Trophoblast cell (in vitro differentiated cells and primary cell): ENCODE measurements at places on chromosomes 13 and 19.

DNA sequence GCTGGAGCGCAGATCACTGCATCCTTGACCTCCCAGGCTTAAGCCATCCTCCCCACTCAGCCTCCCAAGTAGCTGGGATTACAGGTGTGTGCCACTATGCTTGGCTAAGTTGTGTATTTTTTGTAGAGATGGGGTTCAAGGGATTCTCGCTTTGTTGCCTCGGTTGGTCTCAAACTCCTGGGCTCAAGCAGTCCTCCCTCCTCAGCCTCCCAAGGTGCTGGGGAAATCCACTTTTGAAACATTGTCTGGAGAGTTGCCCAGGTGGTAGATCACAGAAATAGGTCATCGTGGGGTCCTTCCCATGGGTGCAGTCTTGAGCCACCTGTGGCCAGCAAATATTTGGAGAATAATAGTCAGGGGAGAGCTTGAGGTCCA, 5.2 kb downstream of the LDLR start:
- DNase-seq, result no peak

DNA sequence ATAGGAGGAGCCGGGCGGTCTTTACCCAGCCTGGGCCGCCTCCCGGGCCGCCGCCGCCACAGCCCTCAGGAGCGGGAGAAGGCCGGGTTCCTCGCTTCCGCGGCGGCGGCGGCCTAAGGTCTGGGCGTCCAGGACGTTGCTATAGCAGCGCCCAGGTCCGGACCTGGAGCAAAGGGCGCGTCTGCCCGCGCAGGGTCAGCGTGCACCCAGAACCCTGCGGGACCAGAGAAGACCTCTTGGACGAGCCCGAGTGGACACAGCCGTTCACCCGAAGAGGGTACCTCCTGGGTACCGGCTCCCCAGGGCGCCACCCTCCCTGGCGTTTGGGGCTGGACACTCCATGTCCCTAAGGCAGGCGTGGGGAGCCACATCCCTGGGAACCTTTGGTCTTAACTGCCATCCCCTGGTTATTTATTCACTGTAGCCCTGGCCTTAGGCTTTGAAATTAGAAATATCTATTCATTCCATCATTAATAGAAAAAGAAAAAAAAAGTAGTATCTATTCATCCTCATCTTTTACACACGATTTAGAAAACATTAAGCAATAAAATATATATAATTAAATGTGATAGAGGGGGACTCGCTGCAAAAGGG, 2.4 kb downstream of the DZIP1 start:
- no peak for DNase-seq

DNA sequence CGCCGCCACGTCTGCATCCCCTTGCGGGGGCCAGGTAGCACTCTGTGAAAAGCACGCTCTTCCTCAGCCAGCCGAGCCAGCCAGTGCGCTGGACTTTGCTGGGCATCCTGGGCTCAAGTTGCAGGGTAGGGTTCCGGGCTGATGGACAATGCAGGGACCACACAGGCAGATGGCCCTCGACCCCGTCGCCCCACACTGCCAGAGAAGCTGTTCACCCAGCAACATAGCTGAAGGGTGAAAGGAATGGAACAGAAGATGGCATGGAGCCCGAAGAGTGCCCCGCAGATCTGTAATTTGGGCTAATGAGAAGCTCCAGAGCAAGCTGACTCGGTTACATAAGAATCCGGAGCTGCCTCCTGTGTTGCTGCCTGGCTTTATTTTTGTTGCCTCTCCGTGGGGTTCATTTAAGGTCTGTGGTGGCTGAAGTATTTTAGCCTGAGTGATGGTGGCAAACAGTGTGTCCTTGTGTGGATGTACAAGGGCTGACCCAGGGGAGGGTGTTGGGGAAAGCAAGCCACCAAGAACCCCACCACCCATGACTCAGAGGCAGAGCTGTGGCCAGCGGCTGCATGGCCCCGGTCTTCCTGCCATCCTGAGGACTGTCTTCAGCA, 105.8 kb downstream of the SOX1 start:
- DNase-seq, result no peak

- DNase-seq, result no peak
These were observed 668.1 kb downstream of the SLITRK5 start for GRCh38 chr13:88339271-88339741.

DNA sequence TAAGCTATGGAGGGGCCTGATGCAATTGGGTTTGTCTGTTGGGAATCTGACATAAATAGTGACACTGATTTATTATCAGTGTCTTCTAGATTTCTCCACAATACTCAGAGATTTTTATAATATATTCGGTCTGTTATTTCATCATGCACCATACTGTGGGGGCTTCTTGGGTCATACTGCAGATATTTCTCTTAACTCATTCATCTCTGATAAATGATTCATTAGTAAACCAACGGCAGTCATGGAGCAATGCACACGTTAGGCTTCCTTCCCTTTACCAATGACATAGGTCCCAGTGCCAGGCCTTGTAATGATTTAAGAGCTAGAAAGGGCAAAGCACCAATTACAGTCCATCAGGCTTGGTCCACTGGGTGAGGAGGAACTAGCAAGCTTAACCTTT, 53.6 kb downstream of the FAM216B start:
- no peak for DNase-seq

DNA sequence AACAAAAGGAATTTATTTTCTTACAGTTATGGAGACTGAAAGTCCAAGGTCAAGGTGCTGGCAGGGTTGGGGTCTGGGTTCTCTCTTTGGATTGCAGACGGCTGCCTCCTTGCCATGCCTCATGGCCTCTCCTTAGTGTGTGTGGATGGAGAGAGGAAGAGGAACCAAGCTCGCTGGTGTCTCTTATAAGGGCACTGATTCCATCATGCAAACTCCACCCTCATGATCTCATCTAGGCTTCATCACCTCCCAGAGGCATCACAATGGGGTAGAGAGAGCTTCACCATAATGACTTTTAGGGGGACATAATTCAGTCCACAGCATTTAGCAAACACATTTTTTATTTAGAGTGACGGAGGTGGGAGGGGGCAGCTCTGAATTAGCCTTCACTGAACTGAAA, 104.9 kb upstream of the ABCC4 start:
- DNase-seq, result no peak

- peak; percentile 5 for DNase-seq
These were observed 450.8 kb downstream of the HS6ST3 start for GRCh38 chr13:96540670-96541069.

DNA sequence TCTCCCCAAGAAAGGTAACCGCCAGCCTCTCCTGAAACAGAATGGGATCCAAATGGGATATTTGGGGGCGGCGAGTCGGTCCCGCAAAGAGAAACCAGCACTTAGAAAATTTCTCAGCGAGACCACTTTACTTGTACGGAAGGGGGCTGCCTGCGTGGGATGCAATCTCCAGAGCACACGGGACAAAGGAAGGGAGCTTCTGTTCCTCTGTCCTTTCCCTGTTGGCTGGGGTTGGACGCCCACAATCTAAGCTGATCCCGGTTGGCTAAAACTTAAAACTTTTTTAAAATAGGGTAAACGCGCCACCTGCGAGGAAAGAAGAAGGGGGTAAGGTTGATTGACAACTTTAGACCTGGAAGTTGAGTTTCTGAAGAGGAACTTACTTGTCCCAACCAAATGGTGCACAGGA, 826 bp upstream of the BSG start:
- DNase-seq, result no peak

DNA sequence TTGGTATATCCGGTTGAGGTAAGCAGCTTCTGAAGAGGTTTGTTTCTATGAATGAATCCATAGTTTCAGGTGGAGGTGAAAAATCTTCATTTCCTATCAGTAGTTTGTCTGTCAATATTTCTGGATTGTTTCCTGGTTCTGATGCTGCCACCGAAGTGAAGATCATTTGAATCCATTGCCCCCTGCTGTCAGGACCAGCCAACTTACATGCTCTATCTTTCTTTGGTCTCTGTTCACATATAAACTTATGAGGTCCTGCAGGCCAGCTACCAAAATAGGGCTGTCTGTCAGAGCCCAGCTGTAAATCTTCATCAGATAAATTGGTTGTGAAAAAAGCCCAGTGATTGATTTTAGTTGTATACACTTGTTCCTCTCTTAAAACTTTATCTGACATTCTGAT, 15.2 kb upstream of the N4BP2L1 start:
- DNase-seq, result peak; percentile 43

DNA sequence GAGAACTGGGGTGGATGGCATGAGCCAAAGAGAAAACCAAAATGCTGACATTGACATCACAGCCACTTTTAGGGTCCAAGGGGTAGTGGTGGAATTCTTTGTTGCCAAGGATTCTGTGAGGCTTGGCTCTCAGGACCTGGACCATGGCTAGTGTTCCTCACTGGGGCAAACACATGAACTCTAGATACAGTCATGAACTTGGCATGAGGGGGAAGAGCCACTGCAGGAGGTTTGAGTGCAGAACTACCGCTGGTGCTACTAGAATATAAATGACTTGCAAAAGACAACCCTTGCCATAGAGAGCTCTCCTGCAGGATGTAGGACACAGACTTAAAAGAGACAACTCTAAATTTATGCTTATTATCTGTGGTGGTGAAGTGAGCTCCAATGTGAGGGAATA, 29.8 kb upstream of the FRY start:
- DNase-seq, result no peak

- no peak for DNase-seq
These were observed 65.2 kb upstream of the LRCH1 start for GRCh38 chr13:46487748-46488147.

GRCh38 chr13:113952151-113952982, 21.5 kb downstream of the C13orf46 start:
- no peak for DNase-seq

DNA sequence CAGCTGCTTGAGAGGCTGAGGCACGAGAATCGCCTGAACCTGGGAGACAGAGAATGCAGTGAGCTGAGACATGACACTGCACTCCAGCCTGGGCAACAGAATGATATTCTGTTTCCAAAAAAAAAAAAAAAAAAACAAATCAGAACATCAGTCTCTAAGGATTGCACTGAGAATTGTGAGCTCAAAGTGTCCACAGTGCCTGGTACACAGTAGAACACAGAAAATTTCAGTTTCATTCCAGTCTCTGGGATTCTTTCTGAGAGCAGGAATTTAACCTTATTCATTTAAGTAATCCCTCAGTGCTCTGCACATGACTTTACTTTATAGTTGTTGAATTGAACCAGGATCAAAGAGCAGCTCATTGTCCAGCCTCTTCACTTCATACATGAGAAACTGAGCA, 25.9 kb upstream of the GATAD2A start:
- no peak for DNase-seq

DNA sequence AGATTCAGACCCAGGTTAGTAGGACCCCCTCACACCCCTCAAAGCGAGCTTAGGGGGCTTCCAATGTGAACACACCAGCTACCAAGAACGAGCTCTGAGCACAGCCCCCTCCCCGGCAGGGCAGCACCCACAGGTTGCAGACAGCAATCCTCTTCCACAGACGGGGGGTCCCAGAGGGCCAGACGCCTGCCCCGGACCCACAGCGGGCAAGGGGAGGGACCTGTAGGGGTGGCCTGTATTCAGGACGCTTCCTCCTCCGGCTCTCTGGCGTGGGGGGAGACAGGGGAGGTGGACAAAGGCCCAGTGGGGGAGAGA, 4.8 kb downstream of the TTYH1 start:
- DNase-seq, result no peak

DNA sequence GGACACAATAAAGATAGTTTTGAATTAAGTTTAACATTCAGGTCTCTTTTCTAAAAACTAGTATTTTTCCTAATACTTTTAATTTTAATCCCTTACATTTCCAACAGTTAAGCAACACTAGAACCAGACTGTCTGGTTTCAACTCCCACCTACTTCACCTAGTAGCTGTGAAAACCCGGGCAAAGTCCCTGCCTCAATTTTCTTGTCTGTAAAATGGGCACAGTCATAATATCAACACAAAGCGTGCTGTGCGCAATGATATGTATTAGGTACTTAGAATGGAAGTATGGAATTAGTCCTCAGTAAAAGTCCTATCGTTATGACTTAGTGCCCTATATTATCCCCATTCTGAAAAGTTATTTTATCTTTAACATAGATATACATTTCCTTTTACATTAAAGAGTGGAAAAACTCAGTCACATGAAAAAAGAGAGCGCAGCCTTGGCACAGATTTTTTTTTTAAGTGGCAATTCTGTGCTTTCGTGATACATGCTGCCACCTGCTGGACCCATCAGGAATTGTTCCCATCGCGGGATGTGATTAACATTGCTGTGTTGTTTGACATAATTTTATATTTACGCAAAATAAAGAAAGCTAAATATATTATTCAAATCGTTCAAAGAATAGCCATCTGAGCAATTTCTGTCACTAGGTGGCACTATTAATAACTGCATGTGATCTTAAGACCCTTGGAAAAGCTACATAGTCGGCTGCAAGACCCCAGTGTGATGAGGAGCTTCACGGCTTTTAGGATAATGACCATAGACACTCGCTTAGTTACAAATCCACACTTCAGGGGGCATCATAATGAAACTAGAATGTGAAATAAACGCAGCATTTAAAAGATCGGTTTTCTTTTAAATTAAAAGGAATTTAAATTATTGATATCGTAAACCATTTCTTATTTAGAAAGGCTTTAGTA, 59.9 kb downstream of the LIG4 start:
- peak; percentile 9 for DNase-seq

DNA sequence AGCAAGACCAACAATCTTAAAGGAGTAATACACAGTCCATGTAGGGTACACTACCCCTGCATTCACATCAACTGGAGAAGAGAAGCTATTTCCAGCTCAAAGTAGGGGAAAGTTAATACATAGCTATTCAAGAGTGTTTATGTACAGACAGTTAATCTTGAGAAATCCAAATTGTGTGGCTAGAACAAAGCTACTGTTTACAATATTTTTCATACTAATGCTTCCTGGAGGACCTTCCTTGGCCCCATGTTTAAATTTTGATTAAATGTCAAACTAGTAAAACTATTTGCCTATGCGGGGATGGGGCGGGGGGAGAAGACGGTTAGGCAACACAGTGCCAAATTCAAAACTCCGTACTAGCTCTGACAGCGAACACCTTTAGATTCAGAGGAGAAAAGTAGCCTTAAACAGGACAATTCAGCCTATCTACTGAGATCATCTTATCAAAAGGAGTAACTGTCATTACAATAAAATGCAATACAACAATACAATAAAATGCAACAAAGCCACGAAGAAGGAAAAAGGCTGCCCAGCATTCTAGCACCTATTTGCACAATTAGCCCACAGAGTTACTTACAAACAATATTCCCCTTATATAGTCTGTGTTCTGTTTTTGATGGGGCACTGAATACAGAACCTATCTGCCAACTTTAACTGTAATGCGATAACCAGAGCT, 29.1 kb downstream of the BRD4 start:
- DNase-seq, result no peak

- DNase-seq, result no peak
These were observed 31.9 kb downstream of the HTR2A start for GRCh38 chr13:46864941-46865340.
